ENCODE measurements at places on chromosomes 7 and 10.

GRCh38 chr7:131072505-131073091 is 255.1 kb upstream of the MKLN1 start:
- DNase-seq: no peak

DNA sequence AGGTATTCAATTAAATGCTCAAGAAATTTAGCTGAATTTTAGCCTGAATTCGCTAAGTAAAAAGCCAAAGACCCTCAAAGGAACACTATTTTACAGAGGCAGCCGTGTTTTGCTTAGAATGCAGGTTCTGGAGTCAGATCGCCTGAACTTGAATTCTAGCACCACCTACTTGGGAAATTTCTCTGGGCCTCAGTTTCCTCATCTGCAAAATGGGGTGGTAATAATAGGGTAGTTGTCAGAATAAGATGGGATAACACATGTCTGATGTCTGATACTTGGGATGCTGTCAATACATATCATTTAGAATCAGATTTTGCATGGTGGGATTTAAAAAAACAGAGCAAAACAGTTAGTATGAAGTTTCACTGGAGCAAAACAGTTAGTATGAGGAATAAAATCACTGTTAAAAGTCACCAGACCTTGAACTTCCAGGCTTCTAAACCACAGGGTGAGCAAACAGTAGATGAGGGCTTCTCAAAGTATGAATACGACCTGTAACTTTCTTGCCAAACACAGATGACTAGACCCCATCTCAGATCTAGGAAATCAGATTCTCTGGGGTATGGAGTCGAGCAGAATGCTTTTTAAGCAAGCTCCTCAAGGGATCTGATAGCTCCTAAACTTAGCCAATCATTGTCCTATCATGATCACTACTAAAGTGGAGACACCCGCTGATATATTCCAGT is 75.4 kb downstream of the ATXN7L1 start:
- DNase-seq: no peak

GRCh38 chr10:70757856-70758255 is 27.3 kb downstream of the TBATA start:
- DNase-seq: no peak

DNA sequence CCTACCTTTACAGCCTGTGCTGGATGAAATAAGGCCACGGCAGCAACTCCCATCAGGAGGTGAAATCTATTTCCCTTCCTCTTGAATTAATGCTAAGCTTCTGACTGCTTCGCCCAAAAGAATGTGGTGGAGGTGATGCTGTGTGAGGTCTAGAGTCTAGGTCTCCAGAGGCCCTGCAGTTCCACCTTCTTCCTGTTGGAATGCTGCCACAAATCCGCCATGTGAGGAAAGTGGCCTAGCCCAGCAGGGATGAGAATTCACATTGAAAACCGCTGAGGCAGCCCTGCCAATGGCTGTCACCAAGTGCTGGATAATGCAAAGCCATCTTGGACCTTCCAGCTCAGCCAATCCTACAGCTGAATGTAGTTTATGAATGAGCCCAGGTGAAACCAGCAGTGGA is 28.0 kb downstream of the RHOBTB1 start:
- DNase-seq: no peak

GRCh38 chr10:75956624-75957023 is 525.2 kb downstream of the LRMDA start:
- no peak for DNase-seq

- DNase-seq: no peak
Measured at GRCh38 chr7:37247861-37248260, 200.8 kb downstream of the ELMO1 start.

- DNase-seq: no peak
Measured at GRCh38 chr7:30531286-30531685, 26.7 kb upstream of the GGCT start.

DNA sequence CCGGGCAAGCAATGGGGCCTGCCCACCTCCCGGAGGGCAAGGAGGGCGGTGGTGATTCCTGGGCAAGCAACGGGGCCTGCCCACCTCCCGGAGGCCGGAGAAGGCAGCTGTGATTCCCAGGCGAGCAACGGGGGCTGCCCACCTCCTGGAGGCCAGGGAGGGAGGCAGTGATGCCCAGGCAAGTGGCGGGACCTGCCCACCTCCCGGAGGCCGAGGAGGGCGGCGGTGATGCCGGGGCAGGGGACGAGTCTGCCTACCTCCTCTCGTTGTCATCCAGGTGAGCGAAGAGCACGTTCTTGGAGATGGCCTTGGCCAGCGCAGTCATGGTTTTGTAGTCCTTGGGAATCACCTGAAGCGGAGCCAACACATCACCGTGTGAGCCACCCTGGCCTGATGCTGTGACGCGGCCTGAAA is 49.5 kb upstream of the DNAAF5 start:
- DNase-seq: no peak

DNA sequence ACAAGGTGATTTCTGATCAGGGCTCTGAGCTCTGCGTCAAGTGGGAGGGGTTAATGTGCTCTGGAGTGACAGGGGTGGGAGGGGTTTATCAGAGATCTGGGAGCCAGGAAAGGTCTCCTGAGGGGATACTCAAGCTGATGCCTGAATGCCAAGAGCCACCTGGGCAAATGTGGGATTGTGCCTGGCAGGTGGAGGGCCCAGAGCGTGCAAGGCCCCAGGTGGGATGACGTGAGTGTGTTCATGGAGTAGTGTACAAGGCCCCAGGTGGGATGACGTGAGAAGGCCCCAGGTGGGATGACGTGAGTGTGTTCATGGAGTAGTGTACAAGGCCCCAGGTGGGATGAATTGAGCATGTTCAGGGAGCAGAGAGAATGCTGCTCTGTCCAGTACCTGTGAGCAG is 610.3 kb downstream of the PTPRN2 start:
- no peak for DNase-seq

- no peak for DNase-seq
Measured at GRCh38 chr7:130987092-130987491, 253.1 kb upstream of the KLF14 start.

DNA sequence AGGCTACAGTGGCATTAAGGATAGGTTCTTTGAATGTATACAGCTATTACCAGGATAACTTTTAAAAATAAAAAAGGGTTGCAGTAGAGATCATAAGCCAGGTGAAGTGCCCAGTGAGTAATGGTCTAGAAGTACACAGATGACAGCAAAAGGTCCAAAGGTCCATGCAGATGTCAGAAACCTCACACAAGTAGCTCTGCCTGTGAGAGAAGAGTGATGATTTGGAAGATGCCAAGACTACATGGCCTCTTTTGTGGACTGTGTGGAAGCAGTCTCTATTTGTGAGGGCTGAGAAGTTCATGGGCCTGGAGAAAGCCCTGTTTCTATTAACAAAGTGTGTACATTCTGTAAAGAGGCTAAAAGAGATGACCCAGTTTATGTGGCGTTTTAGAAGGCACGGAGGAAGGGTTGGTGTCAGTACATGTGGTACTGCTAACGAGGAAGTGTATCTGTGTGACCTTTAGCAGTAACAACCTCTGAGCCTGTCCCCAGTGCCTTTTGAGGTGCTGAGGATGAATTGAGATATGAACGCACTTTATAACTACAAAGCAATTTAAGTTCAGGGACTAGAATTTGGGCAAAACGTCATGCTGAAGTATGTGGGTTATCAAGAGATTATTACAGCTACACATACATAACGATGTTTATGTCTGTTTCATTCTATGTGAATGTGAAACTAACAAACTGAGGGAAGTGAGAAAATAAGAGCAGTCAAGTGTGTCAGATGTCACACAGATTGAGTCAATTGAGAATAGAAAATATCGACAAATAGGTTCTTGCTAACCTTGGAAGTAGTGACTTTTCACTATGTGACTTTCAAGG is 7.6 kb downstream of the CYCS start:
- no peak for DNase-seq

DNA sequence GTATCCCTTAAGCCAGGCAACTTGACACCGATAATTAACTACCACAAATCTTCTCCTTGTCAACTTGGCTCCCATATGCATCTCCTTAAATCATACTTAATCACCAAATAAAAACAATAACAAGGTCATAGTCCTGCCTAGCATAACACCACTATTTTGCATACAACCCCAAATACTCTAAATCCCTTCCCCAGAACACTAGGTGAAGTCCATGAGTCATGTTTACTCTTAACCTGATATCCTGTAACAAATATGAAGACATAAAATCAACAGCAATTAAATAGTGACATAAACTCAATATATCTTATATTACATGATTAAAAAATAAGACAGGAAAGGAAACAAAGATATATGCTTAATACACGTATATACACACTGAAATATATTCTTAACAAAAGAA is 362.0 kb downstream of the ETV1 start:
- DNase-seq: no peak

GRCh38 chr7:30434140-30434799 is 44.3 kb downstream of the NOD1 start:
- no peak for DNase-seq

- DNase-seq: no peak
Measured at GRCh38 chr7:146544748-146545147, 428.1 kb downstream of the CNTNAP2 start.

GRCh38 chr10:12214093-12214492 is 18.1 kb downstream of the CDC123 start:
- no peak for DNase-seq
